ENCODE measurements at places on chromosomes 16 and 17. TPM values are rescaled to one million over a fixed set of nuclear protein-coding genes. Genes with fewer than 3 reads are reported as not detected.

GRCh38 chr16:65044873-65045272, 77.0 kb downstream of the CDH11 start:
- no peak for DNase-seq

GRCh38 chr16:1119766-1120576, 23.9 kb upstream of the C1QTNF8 start:
- DNase-seq: no peak

GRCh38 chr16:19142939-19143598, 25.0 kb upstream of the SYT17 start:
- no peak for DNase-seq

GRCh38 chr16:63312346-63312745, 1276.1 kb upstream of the CDH8 start:
- no peak for DNase-seq

DNA sequence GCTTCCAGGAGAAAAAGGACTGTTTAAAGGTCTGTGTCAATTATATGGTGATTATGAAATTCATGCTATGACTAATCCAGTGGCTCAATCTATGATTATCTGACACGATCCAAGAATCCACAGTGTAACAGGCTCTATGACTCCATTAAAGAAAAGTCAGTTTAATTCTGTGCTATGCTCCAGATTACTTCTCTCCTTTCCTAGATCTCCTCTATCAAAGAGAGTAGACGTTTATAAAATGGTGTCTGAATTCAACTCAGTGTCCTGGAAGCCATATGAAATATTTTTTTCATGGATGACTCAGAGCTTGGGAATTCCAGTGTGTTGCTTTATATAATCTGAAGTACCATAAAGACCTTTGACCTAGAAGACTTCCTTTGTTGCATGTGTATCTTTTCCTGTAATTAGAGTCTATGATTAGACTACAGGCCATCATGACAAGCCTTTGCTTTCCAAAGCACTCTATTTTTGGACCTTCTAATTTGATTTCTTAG, 27.0 kb upstream of the NF1 start:
- DNase-seq: no peak

COX6A2 gene
- polyA plus RNA-seq: not detected

DNAAF1 gene
- polyA plus RNA-seq: not detected

COASY gene
- 83.4 TPM for polyA plus RNA-seq

IRX6 gene
- polyA plus RNA-seq: not detected
